ENCODE measurements at places on chromosomes 11 and 22.

- DNase-seq: no peak
These were observed 762 bp downstream of the ANKRD13D start for GRCh38 chr11:67289651-67290479.

GRCh38 chr22:28023036-28023435 lies 104.0 kb upstream of the PITPNB start:
- DNase-seq: no peak

DNA sequence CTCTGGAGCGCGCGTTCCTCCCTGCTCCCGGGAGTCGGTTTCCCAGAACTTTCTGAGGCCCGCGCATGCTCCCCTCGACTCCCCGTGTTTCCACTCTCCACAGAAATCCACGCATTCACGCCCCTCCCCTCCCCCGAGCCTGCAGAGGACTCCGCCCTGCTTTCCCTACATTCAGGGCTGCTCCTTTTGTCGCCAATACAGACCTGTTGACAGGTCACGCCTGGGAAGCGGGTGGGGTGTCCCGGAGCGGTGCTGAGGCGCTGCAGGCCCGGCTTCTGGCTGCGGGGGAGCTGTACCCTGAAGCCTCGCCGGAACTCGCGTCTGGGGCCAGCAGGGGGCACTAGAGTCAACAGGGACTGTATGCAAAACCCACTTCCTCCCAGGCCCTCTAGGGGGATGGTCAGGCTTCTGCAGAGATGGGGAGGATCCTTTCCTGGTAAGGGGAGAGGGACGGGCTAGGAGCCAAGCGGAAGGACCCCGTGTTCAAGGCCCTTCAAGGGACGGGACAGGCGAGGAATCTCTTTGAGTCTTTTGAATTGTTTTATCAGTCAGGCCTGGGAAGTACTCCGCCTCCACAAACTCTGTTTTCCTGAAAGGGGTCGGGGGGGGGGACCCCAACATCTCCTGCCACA lies at the start of gene PRAME:
TSS of gene PRAME (minus strand) at position 294 of the 632 bp plus-strand sequence. CDS start 2,433 bp downstream, outside the sequence.
- no peak for DNase-seq

GRCh38 chr11:118175031-118175992 lies 1.1 kb downstream of the SCN2B start:
- no peak for DNase-seq

DNA sequence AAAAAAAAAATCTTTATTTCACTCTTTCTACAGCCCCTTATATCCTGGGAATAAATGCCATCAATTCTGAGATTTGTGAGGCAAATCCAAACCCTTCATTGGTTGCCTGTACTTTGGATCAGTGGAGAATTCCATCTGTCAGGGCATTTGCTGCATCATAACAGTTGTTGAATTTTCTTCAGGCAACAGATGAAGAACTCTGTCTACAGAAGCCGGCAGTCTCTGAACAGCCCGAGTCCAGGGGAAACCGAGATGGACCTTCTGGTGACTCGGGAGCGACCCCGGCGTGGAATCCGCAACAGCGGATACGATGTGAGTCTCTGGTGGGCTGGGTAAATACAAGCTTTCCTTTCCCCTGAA lies 82.3 kb downstream of the C11orf91 start:
- no peak for DNase-seq

GRCh38 chr22:43740587-43741270 lies 71.4 kb downstream of the EFCAB6 start:
- DNase-seq: no peak

- no peak for DNase-seq
These were observed 279.4 kb upstream of the PDGFD start for GRCh38 chr11:104443387-104443786.

GRCh38 chr11:92286709-92287108 lies 62.1 kb downstream of the FAT3 start:
- DNase-seq: no peak

DNA sequence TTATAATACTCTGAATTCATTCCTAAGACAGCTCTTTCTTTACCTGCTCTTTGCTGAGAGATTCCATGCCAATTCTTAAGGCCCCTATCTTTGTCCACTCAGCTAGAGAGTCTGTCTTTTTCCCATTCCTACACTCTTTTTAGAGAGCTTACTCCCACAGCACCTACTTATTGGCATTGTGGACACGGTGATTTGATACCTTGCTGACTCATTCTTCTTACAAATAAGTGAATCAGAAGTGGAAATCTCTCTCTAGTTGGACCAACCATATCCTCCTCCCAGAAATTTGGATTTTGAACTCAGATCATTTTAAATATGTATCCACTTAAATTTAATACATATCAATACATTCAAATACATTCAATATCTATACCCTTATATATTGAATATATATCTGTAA lies 32.5 kb upstream of the OR6M1 start:
- DNase-seq: no peak

DNA sequence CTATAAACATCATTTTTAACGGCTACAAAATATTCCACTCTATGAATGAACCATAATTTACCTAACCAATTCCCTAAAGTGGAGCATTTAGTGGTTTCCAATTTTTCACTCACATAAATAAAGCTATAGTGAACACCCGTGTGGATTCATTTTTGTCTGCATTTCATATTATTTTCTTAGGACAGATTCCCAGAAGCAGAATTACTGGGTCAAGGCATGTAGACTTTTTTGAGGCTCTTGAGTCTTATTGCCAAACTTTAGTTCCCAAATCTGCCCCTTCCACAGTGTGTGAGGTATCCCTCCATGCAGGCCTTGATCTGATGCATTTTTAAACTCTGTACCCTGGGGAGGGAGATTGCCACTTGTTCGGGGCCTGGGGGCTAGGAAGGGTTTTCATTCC lies 198.2 kb downstream of the TENM4 start:
- no peak for DNase-seq

DNA sequence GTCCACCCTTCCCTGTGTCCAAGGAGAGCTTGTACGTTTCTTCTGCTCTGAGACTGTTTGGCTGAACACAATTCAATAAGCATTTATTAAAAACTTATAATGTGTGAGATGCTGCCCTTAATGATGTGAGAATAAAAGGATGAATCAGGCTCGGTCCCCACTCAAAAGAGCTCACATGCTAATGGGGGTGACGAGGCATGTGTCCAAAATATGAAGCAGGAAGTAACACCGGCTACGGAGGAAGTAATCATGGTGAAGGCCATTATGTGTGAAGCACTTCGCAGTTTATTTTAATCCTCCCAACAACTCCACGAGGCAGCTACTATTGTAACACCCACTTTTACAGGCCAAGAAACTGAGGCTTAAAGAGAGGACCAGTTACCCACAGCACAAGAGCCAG lies 3.4 kb upstream of the RASD2 start:
- no peak for DNase-seq

DNA sequence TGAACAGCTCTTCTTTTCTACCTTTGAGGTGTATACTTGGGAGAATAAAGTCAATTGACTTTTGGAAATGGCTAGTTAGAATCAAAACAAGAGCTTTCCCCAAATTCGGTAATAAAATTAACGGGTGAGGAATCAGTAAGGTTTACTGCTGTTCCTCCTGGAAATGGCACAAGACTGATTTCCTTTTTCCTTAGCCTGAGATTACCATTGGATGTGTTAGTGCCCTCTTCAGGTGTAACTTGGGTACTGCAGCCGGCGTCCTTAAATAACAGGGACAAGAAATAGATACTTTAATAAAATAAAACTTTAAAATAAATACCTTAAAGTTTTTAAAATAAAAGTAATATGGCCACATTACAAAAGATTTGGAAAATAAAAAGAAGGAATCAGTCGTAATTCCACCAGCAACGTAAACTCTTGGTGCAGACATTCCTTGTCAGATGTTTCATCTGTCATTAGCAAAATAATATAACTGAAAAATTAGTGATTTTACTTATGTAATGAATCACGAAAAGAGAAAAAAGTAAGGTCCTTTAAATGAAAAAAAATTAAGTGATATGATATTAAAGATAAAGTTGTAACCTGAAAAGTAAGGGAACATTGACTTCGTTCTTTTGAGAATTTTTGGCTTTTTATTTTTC lies 29.7 kb downstream of the ZFTA start:
- DNase-seq: no peak

- DNase-seq: no peak
These were observed 17.0 kb downstream of the SLC22A12 start for GRCh38 chr11:64608046-64608445.

GRCh38 chr11:34976496-34977088 lies 60.2 kb downstream of the PDHX start:
- DNase-seq: no peak

GRCh38 chr11:102666331-102666957 lies 39.1 kb downstream of the MMP27 start:
- no peak for DNase-seq

- DNase-seq: no peak
These were observed 21.8 kb upstream of the SMIM35 start for GRCh38 chr11:118108513-118108912.

DNA sequence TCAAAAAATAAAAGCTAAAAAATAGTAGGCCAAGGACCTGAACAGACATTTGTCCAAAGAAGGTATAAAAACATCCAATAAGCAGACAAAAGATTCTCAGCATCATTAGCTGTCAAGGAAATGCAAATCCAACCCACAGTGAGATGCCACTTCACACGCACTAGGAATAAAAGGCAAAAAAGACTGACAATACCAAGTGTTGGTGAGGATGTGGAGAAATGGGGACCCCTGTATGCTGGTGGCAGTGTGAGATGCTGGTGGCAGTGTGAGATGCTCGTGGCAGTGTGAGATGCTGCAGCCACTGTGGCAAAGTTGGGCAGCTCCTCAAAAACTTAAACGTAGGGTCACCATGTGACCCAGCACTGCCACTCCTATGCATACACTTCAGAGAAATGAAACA lies 38.0 kb downstream of the WNT7B start:
- DNase-seq: no peak

GRCh38 chr11:88330826-88331428 lies 6.6 kb downstream of the CTSC start:
- DNase-seq: no peak

Measured in esophagus squamous epithelium (tissue), 5 donors.